ENCODE measurements at places on chromosomes 3 and 15. TPM values are rescaled to one million over a fixed set of nuclear protein-coding genes. Genes with fewer than 3 reads are reported as not detected.

The UROC1 gene
- 0.21 TPM for total RNA-seq

- no peak overlapping the region for H3K27ac ChIP-seq
- no peak overlapping the region for H3K4me3 ChIP-seq
- H3K4me1 ChIP-seq = no peaks in the 10 kb centered on the region
- peaks cover 7% of the 10 kb centered on the region for H3K36me3 ChIP-seq
- DNase-seq = no peak
These were observed 1.5 kb downstream of the CIB1 start for GRCh38 chr15:90232196-90232595.

- no peak overlapping the region for H3K4me3 ChIP-seq
- H3K27ac ChIP-seq = no peak overlapping the region
- H3K4me1 ChIP-seq = no peaks in the 10 kb centered on the region
- no peaks in the 10 kb centered on the region for H3K27me3 ChIP-seq
- no peaks in the 10 kb centered on the region for H3K36me3 ChIP-seq
- DNase-seq = no peak
These were observed 140.1 kb downstream of the STAC start for GRCh38 chr3:36520241-36521006.

DNA sequence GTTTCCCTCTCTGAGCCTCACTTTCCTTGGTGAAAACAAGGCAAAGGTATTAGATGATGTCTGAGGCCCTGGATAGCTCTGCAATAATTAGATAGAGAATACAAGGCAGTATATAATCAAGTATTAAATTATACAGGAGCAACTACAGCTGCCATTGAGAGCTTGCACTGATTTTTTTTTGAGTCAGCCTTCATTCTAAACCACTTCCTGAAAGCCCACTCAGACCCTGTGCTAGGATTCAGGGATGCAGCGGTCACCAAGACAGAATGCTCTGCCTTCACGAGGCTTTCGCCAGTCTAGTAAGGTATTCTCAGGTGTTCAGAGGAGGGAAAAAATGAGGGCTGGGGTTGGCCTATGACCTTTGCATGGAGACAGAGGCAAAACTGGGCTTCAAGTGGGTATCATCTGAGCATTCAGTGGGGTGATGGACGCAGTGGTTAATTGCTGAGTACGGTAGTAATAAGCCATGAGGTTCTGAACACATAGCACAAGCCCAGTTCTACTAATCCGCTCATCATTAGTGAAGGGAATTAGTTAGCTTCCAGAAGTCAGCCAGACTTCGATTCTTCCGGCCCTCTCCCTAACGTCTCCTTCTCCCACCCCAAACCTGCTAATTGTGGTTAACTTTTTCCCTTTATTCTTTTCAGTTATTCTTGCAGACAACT is 3.6 kb downstream of the VGLL4 start:
- no peak overlapping the region for H3K4me3 ChIP-seq
- peak overlapping the region; percentile 42 for H3K27ac ChIP-seq
- DNase-seq = no peak
- H3K27me3 ChIP-seq = no peaks in the 10 kb centered on the region
- no peaks in the 10 kb centered on the region for H3K36me3 ChIP-seq

The DCUN1D1 gene
- 36.9 TPM for total RNA-seq

- H3K27me3 ChIP-seq = no peaks in the 10 kb centered on the region
- H3K36me3 ChIP-seq = peaks cover 9% of the 10 kb centered on the region
- H3K4me1 ChIP-seq = peaks cover 52% of the 10 kb centered on the region
- DNase-seq = no peak
These were observed 42.6 kb downstream of the KLHL25 start for GRCh38 chr15:85752124-85752475.

DNA sequence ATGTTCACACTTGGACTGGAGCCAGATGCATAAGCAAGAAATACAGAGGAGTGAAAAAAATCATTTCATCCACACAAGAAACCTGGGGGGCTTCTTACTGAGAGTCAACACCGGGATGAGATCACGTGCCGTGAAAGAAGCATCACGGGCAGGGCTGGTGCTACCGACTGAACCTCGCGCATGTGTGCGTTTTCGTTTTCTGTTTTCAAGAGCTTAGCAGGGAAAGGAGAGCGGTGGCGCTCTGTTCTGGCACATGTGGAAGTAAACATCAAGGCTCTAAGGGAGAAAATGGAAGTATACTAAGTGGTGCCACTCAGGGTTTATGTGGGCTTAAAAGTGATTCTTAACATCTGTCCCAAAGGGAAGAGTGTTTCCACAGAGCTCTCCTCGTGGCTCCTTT is 55.9 kb downstream of the VGLL4 start:
- peaks cover 3% of the 10 kb centered on the region for H3K36me3 ChIP-seq
- H3K4me1 ChIP-seq = peaks cover 67% of the 10 kb centered on the region
- DNase-seq = peak; percentile 22
- H3K27me3 ChIP-seq = no peaks in the 10 kb centered on the region

The TGM5 gene
- not detected for total RNA-seq

The CORO2B gene
- total RNA-seq = 5.9 TPM

DNA sequence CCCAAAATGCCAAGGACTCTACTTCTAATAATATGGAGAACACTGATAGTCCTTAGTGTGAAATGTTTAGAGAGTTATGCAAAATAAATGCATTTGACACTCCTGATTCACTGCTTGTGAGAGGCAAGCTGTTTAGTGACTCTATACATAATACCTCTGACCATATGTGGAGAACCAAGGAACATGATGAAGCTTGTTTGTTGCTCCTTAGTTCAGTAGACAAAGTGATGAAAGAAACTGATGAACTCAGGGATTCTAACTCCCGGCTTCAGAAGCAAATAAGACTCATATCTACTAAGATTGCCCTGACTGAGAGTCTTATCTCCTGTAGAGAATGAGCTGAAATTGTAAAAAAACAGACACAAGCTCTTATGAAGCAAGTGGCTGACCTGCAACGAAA is 41.3 kb downstream of the PEX5L start:
- H3K4me1 ChIP-seq = no peaks in the 10 kb centered on the region
- no peaks in the 10 kb centered on the region for H3K36me3 ChIP-seq
- no peak overlapping the region for H3K27ac ChIP-seq

The TRAK1 gene
- 65.4 TPM for total RNA-seq

GRCh38 chr3:161389445-161390035 is 18.2 kb upstream of the SPTSSB start:
- DNase-seq = no peak
- no peak overlapping the region for H3K4me3 ChIP-seq
- H3K36me3 ChIP-seq = no peaks in the 10 kb centered on the region
- no peaks in the 10 kb centered on the region for H3K27me3 ChIP-seq
- H3K4me1 ChIP-seq = no peaks in the 10 kb centered on the region

DNA sequence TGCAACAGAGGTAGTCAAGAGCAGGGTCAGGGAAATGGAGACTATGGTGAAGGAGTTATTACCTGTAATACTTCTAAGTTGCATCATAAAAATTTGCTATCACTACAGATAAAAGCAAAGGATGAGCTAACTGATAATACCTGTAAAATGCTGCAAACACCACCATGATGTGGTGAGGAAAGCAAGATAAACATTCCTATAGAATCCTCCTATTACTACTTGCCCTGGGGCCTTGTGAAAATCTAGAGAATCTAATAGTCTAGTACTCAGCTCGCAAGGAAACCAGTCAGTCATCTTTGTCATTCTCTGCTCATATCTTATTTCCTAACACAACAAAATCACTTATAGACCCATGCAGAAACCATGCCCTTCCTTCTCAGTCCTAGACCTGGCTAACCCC is 899.8 kb downstream of the FHIT start:
- H3K27ac ChIP-seq = no peak overlapping the region
- no peaks in the 10 kb centered on the region for H3K27me3 ChIP-seq
- H3K4me3 ChIP-seq = no peak overlapping the region
- no peak for DNase-seq

GRCh38 chr3:63921741-63922482 is 9.7 kb upstream of the SCAANT1 start:
- H3K4me3 ChIP-seq = no peak overlapping the region
- no peak for DNase-seq
- H3K27ac ChIP-seq = no peak overlapping the region
- H3K27me3 ChIP-seq = no peaks in the 10 kb centered on the region

The SERPINI2 gene
- 4.9 TPM for total RNA-seq

DNA sequence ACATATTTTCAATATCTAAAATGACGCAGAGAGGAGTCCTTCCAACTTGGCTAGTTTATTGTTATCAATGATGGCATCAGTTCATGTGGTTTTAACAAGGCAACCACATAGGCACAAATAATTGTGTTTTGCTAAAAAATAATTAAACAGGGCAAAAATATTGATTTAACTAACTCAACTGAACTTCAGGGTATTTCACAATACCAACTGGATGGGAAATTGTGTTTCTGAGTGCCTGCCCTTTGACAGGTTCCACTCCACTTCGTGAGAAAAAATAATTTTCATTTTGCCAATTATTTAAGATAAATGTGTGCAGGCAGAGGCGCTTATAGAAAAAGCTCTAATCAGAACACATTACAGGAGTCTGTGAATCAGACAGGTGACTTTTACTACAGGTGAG is 689.3 kb upstream of the CCDC54 start:
- H3K27me3 ChIP-seq = no peaks in the 10 kb centered on the region
- no peaks in the 10 kb centered on the region for H3K36me3 ChIP-seq
- H3K4me3 ChIP-seq = no peak overlapping the region
- no peaks in the 10 kb centered on the region for H3K4me1 ChIP-seq
- H3K27ac ChIP-seq = no peak overlapping the region
- no peak for DNase-seq

DNA sequence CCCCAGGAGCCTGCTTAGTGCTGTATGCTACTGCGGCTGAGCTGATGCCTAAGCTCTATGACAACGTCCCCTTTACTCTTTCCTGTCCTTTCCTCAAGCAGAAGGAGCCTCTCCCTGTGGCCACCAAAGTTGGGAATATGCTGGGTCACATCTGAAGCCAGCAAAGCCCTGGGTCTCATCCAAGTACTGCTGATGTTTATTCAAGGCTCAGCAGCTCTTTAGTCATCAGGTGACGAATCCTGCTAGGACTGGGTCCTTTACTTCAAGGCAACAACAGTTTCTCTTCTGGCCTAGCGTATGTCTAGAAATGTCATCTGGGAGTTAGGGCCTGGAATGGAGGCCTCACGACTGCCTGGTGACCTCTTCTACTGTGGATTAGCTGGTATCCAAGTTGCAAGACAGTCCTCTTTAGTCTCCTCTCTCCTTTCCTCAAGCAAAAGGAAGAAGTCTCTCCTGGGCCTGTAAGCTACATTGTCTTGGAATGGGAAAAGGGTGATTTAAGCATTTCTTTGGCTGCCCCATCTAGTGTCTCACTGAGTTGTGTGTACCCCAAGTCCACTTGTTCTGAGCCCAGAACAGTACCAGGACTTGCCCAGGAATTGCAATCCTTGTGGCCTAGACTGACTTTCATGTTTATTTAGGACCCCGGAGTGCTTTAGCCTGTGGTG is 63.9 kb downstream of the TNFAIP8L3 start:
- H3K36me3 ChIP-seq = no peaks in the 10 kb centered on the region
- H3K27ac ChIP-seq = no peak overlapping the region
- H3K4me3 ChIP-seq = no peak overlapping the region
- no peaks in the 10 kb centered on the region for H3K27me3 ChIP-seq
- no peak for DNase-seq

The RPL4 gene
- total RNA-seq = 2,503 TPM

GRCh38 chr3:56724676-56725075 is 41.6 kb upstream of the TASOR start:
- H3K27me3 ChIP-seq = no peaks in the 10 kb centered on the region
- peaks cover 5% of the 10 kb centered on the region for H3K36me3 ChIP-seq
- no peak overlapping the region for H3K4me3 ChIP-seq

DNA sequence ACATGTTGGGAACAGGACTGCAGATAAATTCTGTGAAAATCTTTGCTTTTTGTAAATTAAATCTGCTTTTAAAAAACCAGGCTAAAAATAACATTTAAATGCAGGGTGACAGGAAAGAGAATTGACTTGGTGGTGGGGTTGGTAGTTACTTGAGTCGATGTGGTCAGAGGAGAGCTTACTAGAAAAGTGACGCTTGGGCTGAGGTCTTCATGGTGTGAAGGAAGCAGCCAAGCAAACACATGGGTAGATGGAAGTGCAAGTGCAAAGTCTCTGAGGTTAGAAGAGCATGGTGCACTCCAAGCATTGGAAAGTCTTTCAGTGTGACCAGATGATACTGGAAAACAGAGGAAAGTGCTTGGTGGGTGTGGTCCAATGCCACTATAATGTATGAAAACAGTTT is 86.4 kb upstream of the THBS1 start:
- no peak overlapping the region for H3K27ac ChIP-seq
- no peaks in the 10 kb centered on the region for H3K27me3 ChIP-seq
- no peak overlapping the region for H3K4me3 ChIP-seq

DNA sequence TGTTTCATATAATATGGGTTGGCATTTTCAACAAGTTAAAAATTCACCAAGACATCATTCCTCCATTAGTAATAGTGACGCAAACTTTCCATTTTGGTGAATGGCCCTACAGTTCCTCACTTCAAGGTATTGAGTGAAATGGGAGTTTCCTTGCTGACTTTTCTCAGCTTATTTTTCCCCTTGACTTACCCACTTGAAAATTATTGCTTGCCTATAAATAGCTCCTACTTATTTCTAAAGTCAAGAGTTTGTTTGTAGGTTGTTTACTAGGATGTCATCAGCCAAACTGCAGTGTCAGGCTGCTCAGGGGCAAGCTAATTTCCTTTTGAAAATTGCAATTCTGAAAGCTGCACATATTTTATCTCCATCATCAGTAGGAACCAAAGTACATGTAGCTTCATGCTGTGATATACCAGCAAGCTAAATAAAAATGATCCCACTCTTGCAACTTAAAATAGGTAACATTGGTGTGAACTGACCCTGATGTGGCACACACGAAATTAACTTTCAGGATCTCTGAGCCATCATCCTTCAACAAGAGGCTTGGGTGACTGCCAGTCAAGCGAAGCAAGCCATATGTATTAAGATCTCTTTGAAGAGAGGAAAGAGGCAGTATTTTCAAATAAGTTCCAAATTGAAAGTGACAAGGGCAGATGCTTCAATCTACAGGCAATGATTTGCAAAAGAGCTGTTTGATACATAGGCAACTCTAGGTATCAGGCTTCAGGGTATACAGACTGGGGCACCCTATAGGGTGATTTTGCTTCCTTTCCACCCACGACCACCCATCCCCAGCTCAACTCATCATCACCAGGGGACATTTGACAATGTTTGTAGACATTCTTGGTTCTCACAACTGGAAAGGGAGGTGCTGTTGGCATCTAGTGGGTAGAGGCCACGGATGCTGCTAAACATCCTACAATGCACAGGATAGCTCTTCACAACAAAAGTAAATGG is 66.8 kb upstream of the RASGRP1 start:
- H3K4me1 ChIP-seq = no peaks in the 10 kb centered on the region
- H3K36me3 ChIP-seq = no peaks in the 10 kb centered on the region
- no peak for DNase-seq
- H3K27me3 ChIP-seq = no peaks in the 10 kb centered on the region
